H4 (cell line): ENCODE measurements at places on chromosomes 3 and 15. TPM values are rescaled to one million over a fixed set of nuclear protein-coding genes. Genes with fewer than 3 reads are reported as not detected.

GRCh38 chr3:124163689-124164088, 171.8 kb upstream of the ROPN1 start:
- no peak for DNase-seq

The OCA2 gene
- total RNA-seq = 0.12 TPM in 1 of 2 replicates, not detected in the other

The RASGRP1 gene
- 0.18 and 0.29 TPM in 2 replicates for total RNA-seq

- DNase-seq = no peak
These were observed 81.2 kb upstream of the TCF12 start for GRCh38 chr15:56837273-56837672.

DNA sequence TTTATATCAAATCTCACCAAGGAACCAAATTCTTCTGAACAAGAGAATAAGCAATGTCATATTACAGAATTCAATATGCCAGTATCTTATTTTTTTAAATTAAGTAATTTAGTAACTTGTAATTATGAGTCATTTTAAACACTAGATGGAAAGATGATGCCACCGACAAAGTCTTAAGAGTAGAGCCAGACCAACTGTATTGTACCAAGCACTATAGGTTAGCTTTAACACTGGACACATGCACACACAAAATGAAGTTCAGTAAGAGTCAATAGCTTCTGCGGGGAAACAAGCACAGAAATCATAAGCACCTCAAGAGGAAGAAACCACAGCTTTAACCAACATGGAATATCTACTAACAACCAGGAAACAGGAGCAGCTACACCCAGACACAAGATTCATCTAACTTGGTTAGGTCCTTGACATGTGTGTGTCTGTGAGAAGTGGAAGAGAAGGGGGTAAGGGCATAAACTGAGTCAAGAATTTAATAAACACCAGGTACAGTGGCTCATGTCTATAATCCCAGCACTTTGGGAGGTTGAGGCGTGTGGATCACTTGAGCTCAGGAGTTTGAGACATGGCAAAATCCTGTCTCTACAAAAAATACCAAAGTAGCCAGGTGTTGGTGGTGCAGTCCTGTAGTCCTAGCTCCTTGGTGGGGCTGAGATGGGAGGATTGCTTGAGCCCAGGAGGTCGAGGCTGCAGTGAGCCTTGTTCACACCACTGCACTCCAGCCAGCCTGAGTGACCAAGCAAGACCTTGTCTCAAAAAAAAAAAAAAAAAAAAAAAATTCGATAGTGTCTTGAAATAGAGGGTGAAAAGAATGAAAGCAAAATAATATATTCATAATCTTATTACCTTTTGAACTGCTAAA, 28.9 kb downstream of the DENND4A start:
- DNase-seq = no peak

The MYZAP gene
- 1.5 and 5.1 TPM in 2 replicates for total RNA-seq
